ENCODE measurements at places on chromosomes 16 and 17. TPM values are rescaled to one million over a fixed set of nuclear protein-coding genes. Genes with fewer than 3 reads are reported as not detected.

Gene SPATA22
- not detected for total RNA-seq

Gene MAPT
- total RNA-seq: 0.60 TPM

Gene LRRC37B
- 10.9 TPM for total RNA-seq

Gene NECAB2
- not detected for total RNA-seq

Gene NEUROD2
- total RNA-seq: under 0.01 TPM

Gene CD300LB
- not detected for total RNA-seq

Gene EPN3
- total RNA-seq: not detected

Gene KRT25
- not detected for total RNA-seq

Data from bronchial smooth muscle cell (primary cell).